Stimulated activated CD4-positive, alpha-beta T cell treated with anti-CD3 and anti-CD28 coated beads, TNF-alpha, amount 100 ng/mL, for 48 hours (primary cell): ENCODE measurements at places on chromosomes 5 and 9.

DNA sequence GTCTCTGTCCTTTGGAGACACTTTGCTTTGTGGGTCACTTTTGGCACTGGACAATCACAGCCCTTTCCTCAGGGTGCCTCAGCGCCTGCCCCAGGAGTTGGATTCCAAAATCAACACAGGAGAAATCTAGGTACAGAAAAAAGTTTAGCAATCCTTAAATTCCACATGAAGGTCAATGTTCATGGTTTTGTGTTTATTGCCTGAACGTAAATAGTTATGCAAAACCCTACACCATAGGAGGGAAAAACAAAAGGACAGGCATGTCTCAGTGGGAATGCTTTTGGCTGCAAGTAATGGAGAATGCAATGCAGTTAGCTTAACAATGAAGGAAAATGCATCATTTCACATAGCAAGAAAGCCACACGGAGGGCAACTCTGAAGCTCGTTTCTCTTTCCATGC, 6.5 kb upstream of the HMCN2 start:
- DNase-seq, result no peak

- DNase-seq, result no peak
Measured at GRCh38 chr5:72746736-72747135, 69.7 kb upstream of the TNPO1 start.

- no peak for DNase-seq
Measured at GRCh38 chr9:91898451-91899218, 51.4 kb downstream of the ROR2 start.

DNA sequence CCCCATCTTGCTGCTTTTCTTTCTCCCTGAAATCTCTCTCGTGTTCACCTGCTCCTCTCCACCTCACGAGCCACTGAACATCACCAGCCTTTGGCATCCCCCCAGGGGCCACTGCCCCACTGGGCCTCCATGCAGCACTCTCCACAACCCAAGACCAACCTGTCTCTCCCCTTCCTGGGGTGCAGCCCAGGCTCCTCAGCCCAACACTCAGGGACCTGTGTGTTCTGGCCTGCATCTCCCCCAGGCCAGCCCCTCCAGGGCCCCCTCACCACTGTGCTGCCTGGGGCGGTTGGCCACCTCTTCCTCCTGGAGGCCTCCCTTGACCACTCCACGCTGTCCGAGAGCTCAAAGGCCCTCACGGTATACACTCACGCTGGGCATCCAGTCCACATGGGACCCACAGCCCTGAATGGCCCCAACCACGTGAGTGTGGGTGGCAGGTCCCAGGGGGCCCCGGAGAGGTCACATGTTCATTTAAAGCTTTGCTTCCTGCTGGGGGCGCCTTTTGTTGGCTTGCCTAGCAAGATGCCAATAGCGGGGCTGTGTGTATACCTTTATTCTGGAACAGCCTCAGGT, 453 bp upstream of the DOK3 start:
- DNase-seq, result no peak

- DNase-seq, result no peak
Measured at GRCh38 chr5:75185763-75186162, 50.9 kb downstream of the ANKRD31 start.

GRCh38 chr9:34522091-34522887, 501 bp downstream of the ENHO start:
- DNase-seq, result no peak

DNA sequence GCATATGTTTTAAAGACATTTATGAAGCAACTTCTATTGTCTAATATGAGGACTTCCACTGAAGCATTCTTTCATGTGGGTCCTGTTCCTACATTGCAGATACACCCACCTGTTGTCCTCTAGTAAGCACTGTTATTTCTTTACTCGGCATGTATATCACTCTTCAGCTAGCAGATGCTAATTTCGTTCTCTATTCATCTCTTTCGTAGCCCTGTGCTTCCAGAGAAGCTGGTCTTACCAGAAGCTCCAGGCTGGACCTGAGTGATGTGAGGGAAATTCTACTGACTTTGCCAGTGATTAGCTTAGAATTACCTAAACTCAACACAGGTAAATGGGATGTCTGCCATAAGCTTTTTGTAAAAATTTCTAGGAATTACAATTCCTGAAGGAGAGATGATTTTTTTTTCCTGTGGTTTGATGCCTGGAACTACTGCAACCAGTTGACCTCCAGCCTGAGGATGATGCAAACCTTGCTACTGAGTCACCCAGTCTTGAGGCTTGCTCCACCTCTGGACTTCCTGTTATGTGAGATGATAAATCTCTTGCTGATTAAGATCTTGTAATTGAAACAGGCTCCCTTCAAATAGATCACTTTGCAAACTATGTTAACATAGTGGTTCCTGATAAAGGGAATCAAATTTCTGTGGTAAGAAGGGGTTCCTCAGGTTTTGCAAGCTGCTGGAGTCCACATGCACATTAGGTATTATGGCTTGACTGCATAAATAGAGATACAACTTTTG, 52.2 kb upstream of the SPINK5 start:
- no peak for DNase-seq

- no peak for DNase-seq
Measured at GRCh38 chr9:103193992-103194391, 198.9 kb downstream of the CYLC2 start.

- DNase-seq, result no peak
Measured at GRCh38 chr9:130537346-130538050, 41.9 kb upstream of the FUBP3 start.

GRCh38 chr9:135385793-135386192, 93.8 kb upstream of the PPP1R26 start:
- no peak for DNase-seq

DNA sequence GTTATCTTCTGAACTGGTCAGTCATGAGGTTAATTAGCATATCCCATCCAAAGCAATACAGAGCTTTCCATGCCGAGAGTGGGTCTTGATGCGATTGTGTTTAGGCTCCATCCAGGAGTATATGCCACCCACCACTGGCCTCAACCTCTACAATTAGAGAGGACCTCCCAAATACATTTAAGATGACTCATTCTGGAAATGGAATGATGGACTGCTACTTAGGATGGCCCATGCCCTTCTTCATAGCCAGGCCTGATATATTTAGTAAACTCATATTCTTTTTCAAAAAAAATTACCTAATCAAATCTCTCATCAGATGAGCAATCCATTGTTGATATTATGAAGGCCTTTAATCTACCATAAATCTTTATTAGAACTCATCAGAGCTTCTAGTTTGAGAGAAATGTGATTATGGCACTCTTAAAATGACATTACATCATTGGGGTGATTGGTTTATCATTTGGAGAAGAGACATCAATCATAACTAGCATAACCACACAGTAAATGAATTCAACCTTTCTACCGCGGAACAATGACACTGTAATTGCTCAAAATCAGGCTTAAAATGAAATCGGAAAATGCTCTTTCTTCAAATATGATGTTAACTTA, 414.2 kb upstream of the WWC1 start:
- no peak for DNase-seq

DNA sequence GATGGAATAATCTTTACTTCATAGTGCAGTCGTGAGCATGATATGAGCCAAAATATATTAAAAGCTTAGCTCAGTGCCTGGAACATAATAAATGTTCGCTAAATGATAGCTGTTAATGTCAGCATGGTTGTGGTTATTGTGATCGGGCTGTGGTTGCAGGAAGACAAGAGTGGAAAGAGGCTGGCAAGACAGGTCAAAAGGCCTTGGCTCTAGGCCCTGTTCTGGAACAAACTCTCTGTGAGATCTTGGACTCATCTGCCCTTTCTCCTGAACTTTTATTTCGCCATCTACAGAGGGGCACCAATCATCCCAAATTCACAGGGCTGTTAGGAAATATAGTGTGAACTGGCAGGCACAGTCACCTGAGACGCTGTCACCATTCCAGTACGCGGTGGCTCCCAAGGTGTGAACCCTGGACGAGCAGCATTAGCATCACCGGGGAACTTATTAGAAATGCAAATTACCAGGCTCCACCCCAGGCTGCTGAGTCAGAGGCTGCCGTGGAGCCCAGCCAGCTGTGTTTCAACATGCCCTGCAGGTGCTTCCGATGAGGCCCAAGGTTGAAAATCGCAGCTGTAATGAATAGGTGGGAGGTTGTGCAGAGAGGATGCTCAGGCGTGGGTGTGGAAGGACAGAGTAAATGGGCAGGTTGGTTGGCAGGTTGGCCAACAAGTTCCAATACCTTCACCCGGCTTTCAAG, 50.2 kb upstream of the SAP30L start:
- DNase-seq, result no peak

DNA sequence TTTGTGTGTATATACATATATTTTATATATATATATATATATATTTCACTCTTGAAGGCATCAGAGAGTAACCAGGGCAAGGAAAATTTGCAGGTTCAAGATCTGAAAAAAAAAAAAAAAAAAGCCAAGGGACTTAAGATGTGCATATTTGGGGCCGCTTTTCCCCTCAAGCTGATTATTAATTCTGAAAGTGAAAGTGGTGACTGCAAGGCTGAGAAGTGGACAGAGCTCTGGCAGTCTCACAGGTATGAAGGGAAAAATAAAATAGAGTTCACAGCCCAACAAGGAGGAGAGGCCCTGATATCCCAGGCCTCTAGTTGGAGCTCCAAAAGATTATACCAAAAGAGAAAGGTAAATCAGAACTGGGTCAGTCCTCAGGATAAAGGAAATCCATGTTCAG, 234.4 kb upstream of the GAS1 start:
- DNase-seq, result no peak
